Retinal pigment epithelial cell (primary cell): ENCODE measurements at places on chromosomes 7 and 10.

GRCh38 chr7:68823996-68824780, 774.1 kb upstream of the AUTS2 start:
- no peak for DNase-seq

DNA sequence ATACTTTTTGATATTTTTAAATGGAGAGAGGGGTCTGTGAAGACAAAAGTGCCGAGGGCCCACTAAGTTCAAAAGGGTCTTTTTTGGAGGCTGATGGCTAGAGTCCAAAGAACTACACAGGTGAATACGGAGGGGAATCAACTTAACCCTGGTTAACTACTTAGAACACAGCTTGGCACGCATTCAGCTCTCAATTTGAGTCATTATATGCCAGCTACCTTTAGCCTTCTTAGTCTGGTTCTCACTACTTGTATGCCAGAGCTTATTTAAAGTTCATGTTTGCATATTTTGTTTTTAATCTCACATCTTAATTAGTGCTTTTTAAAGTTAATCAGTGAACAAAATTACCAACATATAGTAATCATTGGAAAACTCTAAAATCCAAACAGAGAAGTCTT, 80.8 kb downstream of the VWDE start:
- peak; percentile 34 for DNase-seq

DNA sequence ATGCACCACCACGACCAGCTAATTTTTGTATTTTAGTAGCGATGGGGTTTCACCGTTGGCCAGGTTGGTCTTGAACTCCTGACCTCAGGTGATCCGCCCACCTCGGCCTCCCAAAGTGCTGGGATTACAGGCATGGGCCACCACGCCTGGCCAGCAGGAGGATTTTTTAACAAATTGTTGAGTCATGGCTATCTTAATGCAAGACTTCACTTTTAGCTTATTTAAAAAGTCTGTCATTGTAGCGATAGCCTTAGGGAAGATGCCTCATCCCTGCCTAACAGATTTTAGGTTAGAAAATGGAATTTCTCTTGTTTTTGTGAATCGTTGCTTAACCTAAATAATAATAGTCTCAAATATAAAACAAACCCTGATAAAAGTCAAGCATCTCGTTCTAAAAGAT, 35.5 kb downstream of the PPP2R2D start:
- DNase-seq = no peak

DNA sequence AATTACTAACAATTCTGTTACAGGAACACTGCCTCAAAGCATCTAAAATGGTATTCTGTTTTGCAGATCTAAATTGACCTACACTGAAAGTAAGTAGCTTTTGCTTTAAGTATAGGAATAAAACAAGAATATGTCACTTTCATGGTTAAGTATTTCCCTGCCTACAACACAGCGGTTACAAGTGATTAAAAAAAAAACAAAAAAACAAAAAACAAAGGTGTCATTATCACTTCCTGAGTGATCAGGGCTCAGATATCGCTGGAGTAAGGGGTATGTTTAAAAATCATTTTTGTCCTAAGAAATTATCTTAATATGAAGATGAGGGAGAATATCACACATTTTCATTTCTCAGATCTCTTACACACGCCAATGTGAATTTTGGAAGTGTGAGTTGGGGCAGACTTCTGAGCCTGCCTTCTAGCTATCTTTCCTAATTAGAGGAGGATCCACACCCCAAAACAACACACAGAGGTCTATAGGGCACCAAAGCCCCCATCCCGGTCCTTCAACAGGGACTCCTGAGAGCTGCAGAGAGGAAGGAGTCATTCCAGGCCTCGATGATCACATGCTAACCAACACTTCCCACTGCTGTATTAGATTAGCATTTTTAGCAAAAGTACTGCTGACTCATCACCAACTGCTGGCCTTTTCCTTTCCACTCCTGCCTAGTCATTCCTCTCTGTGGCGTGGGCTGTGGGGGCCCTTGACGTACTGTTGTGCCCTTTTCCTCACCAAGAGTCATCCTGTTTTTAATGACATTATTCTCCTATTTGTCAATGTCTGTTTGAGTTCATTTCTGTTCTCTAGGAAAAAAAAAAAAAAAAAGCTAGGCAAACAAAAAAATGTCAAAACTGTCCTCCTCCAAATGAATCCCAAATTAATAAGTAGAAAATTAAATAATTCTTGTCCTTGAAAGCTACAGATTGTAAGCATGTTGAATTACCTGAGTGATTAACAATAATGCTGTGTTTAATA, 31.2 kb downstream of the PRTFDC1 start:
- DNase-seq = peak; percentile 74

GRCh38 chr10:126551202-126551601, 119.3 kb downstream of the C10orf90 start:
- DNase-seq = no peak

DNA sequence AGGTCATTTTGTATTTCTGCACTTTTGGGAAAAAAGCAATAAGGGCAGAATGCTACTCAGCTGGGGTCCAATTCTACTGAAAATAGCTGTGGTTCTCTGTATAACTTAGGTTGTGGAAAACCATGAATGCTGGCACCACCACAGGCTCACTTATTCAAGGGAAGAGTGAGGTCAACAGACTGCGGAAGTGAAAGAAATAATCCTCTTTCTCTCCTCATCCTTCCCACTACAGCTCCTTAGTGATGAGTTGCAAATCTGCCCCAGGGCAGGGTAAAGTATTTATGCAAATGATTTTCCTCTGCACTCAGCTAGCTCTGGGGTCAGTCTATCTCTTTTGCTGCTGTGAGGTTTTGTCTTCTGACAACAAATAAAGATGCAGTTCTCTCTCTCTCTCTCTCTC, 74.1 kb upstream of the PTPRZ1 start:
- DNase-seq = no peak

DNA sequence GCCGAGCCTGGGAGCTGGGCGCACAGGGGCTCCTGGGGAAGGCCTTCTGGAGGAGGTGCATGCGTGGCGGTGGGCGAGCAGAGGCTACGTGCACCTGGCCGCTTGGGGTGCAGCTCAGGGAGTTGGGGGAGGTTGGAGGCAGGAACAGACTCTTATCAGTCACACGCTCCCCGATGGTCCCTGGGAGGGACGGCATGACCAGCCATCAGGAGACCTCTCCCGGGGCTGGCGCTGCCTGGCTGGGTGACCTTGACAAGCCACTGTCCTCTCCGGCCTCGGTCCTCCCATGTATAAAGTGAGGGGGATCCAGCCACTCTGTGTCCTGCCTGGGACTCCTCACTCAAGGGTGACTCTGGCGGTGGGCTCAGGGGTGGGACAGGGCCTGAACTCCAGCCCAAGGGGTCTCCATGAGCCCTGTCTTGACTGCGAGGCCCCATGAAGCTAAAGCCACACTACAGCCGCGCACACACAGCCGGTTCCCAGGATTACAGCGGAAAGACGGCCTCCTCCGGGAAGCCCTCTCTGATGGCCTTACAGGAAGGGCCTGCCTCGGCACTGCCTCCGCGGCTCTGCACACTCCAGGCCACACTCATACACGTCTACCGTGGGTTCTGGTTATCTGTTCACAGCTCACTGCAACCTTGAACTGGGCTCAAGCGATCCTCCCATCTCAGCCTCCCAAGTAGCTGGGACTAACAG, 2.3 kb downstream of the TMEM184A start:
- DNase-seq = no peak
